HCT116 (cell line): ENCODE measurements at places on chromosomes 3 and 15. TPM values are rescaled to one million over a fixed set of nuclear protein-coding genes. Genes with fewer than 3 reads are reported as not detected.

DNA sequence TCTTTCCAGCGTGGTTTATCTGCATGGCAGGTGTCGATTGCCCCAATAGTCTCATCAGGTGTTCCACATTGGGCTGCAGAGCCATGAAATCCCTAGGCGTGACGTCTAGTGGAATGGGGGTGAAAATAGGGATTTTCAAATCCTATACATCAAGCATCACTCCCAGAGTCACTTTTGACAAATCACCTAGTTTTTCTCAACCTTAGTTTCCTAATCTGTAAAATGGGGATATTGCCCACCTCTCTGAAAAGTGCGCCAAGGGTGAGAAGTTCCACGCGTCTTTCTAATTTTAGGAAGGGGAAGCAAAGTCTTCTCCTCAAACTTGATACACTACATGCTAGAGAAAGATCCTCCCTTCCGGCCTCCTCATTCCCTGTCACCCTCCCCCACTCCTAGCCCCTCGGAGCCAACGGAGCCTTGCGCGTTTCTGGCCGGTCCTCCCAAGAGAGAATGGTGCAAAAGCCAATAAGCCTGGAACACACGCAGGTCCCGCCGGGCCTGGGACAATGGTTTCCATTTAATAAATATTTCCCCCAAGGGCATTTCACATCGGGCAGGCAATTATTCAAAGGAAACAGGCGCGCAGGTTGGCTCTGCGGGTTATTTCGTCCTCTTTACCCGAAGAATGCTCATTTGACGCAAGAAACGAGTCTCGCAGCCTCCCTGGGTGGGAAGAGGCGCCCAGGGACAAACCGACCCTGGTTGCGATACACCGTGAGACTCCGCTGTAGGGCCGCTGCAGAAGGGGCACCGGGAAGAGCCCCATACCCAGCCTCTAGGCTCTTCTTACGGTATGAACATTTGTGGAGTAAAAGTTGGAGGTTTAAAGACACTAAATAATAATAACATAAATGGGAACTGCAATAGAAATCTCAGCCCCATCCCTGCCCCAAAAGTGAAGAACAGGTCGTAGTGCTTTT, 1.2 kb upstream of the SOX14 start:
- H3K4me1 ChIP-seq: no peaks in the 10 kb centered on the region
- no peak for DNase-seq
- H3K27me3 ChIP-seq: peaks cover 20% of the 10 kb centered on the region

Gene OR5H1
- total RNA-seq: not detected

- H3K4me3 ChIP-seq: no peak overlapping the region
- no peak overlapping the region for H3K27ac ChIP-seq
- H3K36me3 ChIP-seq: no peaks in the 10 kb centered on the region
- H3K4me1 ChIP-seq: no peaks in the 10 kb centered on the region
- no peak for DNase-seq
Observed at GRCh38 chr3:75254685-75255084, 409.4 kb upstream of the FRG2C start.

GRCh38 chr15:93378558-93378957, 289.5 kb upstream of the RGMA start:
- H3K27ac ChIP-seq: no peak overlapping the region
- H3K36me3 ChIP-seq: no peaks in the 10 kb centered on the region
- DNase-seq: no peak
- H3K4me3 ChIP-seq: no peak overlapping the region

Gene HYKK
- total RNA-seq: 6.2 TPM

DNA sequence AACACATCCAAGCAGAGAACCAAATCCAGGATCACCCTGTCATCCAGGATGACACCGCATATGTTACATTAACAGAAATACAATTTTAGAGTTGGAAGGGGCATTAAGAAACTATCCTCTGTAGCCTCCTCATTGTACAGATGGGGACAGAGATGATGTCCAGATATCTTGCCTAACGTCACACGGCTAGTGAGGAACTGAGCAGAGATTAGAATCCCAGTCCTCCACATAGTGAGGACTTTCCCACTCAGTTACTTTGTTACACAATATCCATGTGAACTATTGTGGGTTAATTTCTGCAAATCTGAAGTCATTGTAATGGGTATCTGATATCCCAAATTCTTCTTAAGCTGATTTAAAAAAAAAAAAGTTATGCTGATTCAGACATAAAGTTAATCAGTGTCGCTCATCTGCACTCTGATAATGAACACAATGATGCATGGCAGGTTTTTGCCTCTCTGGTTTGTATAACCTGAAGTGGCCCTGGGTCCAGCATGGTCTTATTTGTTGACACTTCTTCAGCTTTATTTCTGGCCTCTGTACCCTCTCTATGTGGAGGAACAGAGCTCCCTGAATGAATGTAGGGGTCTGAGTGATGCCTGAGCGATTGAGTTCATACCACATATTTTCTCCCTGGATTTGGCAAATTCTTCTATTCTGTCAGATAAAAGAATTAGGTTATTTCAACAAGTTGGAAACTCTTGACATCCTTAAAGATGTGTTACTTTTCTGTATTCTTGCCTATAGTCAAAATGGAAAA, 76.0 kb upstream of the LIMD1 start:
- H3K4me3 ChIP-seq: no peak overlapping the region
- H3K36me3 ChIP-seq: peaks cover 16% of the 10 kb centered on the region
- no peaks in the 10 kb centered on the region for H3K27me3 ChIP-seq
- DNase-seq: no peak

Gene MINAR1
- 1.9 TPM for total RNA-seq
